D721Med (cell line): ENCODE measurements at places on chromosomes 11 and 22.

DNA sequence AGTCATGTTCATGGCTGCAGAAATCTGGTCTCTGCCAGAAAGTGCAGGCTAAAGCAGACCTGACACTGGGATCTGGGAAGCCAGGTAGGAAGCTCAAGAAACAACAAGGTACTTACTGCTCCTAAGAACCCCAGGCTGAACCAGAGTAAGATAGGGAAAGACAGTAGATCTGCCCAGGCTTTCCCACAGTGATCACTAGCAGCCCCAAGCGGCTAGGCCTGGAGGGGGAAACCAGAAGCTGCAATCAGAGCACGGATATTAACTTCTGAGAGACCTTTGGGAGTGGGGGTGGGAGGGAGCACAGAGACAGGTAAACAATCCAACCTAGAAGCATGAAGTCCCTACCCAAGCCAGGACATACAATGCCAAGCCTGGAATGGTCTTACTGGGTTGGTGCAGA, 135.2 kb upstream of the C11orf58 start:
- DNase-seq = no peak

GRCh38 chr11:119373921-119374631, 7.4 kb downstream of the USP2 start:
- DNase-seq = peak; percentile 10

DNA sequence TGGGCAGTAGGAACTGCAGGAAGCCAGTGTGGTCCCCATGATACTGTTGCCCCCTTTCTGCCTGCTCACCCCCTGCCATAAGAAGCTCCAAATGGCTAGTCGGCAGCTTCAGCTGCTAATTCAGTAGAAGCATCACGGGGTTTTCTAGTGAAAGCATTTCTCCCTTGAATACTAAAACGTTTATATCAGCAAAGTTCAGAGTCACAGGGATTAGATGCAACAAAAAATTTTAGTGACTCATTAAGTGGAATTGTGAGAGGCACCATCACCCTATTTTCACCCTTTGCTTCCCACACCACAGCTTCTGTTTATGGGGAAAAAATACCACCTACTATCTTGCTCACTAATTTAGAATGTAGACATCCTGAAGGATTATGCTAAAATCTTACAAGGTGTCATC, 25.2 kb downstream of the RAB39A start:
- DNase-seq = no peak

DNA sequence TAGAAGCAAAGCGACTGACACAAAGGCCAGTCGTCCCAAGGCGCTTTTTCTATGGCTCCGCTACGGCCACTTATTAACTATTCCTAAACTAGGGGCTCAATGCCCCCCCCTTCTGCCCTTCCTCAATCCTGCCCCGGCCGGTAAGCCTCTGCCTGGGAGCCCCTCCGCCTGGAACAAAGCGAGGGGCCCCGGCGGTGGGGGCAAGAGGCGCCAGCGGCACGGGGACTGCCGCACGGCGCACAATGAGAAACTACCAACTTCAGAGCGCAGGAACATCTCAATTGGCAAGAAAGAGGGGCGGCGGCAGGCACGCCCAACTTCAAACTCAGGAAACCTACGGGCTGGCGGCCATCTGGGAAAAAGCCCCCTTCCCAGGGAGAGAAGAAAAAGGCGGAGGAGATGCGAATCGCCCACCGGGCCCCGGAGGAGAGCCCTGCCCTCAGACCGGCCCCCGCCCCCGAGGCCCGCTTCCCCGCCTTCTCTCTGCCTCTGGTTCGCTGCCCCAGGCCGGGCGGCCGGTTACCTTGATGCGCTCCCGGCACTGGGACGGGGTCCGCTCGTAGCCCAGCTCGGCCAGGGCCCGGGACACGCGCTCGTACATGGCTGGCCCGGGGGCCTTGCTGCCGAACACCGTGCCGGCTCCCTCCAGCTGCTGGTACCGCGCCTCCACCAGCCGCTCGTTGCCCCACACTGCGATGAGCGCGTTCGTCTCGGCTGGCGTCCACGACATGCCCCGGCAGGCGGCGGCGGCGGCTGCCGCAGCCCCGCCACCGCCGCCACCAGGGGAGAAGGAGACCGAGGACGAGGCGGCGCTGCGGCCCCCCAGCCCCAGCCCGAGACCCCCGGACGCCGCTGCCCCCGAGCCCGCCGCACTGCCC, 619 bp downstream of the MSANTD2 start:
- no peak for DNase-seq

DNA sequence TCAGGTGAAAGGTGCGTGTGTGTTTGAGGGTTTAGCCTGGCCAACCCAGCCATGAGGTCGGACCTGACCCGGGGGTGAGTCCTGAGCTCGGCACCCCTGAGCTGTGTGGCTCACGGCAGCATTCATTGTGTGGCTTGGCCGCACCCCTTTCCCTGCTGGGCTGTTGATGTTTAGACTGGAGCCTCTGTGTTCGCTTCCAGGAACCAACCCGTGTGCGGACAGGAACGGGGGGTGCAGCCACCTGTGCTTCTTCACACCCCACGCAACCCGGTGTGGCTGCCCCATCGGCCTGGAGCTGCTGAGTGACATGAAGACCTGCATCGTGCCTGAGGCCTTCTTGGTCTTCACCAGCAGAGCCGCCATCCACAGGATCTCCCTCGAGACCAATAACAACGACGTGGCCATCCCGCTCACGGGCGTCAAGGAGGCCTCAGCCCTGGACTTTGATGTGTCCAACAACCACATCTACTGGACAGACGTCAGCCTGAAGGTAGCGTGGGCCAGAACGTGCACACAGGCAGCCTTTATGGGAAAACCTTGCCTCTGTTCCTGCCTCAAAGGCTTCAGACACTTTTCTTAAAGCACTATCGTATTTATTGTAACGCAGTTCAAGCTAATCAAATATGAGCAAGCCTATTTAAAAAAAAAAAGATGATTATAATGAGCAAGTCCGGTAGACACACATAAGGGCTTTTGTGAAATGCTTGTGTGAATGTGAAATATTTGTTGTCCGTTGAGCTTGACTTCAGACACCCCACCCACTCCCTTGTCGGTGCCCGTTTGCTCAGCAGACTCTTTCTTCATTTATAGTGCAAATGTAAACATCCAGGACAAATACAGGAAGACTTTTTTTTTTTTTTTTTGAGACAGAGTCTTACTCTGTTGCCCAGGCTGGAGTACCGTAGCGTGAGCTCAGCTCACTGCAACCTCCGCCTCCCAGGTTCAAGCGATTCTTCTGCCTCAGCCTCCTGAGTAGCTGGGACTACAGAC, 53.9 kb upstream of the PPP6R3 start:
- DNase-seq = no peak

- no peak for DNase-seq
These were observed 15.8 kb downstream of the CDKN1C start for GRCh38 chr11:2869561-2870427.

DNA sequence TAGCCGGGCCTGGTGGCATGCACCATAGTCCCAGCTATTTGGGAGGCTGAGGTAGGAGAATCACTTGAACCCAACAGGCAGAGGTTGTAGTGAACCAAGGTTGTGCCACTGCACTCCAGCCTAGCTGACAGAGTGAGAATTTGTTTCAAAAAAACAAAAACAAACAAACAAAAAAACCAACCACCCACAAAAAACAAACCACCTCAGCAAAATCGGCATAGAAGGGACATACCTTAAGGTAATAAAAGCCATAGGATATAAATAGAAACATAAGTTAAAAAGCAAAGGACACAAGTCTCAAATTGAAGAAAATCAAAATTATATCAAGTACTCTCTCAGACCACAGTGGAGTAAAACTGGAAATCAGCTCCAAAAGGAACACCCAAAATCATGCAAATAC, 33.2 kb downstream of the PIWIL3 start:
- DNase-seq = no peak

GRCh38 chr11:61860054-61860903, 31.1 kb downstream of the FADS3 start:
- no peak for DNase-seq
